ENCODE measurements at places on chromosomes 1 and 21.

DNA sequence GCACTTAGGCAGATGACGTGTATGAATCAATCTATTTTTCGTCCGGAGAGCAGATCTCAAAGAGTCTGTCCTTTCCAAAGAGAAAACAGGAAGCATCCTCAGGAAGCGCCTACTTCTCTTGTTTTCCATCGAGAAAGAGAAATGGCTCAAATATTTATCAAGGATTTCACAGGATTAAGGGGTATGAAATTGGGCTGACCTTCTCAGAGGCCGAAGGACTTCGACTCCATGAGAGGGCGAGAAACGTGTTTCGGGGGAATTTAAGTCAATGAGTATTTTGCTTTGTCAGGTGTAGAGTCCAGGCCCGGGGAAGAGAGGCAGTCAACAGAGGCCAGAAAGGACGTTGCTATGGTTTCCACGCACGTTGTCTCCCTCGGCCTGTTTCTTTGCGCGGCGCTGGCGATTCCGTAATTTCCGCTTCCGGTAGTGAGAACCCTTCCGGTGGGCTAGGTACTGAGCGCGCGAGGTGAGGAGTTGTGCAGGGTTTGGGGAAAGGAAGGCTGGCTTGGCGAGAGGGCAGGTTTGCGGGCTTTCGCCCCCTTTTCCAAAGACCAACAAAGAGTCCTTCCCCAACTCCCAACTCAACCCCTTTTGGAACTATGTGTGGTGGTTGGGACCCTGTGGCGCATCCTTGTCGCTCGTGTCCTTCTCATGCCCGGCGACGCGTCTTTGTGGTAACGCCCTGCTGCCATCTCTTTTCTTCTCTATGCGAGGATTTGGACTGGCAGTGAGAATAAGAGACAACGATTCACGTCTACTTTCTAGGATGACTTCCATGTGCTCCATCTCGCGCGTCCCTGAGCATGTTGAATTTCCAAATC is at the start of gene MRPS21:
MRPS21 (plus strand) TSS at position 429 of the 821 bp plus-strand sequence. CDS start 506 bp downstream, outside the sequence.
- DNase-seq: peak; percentile 81

DNA sequence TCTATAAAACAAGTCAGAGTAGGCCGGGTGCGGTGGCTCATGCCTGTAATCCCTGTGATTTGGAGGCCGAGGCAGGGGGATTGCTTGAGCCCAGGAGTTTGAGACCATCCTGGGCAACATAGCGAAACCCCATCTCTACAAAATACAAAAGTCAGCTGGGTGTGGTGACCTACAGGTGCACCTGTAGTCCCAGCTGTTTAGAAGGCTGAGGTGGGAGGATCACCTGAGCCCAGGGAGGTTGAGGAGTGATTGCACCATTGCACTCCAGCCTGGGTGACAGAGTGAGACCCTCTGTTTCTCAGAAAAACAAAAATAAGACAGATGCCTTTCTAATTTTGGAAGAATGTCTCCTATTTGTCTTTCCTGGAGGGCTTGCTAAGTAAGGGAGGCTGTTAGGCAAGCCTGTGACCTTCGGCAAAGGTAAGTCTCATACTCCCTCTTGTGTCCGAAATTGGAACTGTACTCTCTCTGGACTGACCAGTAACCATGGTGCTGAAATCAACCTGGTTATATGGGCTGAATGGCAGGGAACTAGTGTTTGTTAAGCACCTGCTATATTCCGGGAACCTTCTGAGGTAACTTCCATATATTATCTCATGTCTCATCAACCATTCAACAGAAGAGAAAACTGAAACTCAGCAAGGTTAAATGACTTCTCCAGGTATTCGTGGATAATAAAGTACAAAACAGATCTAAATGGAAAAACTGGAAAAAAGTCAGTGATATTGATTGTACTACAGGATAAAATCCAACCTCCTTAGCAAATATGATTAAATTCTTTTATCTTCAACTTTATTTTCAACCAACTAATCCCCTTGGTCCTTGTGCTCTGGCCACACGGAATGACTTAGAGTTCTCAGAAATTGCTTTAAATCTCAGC is 11.8 kb upstream of the RAB3B start:
- DNase-seq: peak; percentile 17

GRCh38 chr21:43766734-43767497 is 9.2 kb downstream of the CSTB start:
- no peak for DNase-seq

DNA sequence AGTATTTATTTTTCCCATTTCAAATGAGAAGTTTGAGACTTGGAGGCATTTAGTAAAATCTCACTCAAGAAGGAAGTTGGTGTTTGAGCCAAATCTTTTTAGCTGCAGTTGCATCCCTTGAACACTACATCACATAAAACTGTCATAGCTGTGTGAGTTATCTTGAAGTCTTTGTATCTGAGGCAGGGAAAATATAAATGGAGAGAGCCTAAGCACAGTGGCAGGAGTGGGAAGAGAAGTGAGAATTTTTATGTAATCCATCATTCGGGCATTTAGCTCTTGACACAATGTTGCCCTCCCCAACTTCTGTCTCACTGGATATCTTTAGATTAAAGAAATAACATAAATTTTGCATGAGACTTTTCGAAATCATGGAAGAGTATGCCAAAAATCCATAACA is 235.4 kb upstream of the GREM2 start:
- DNase-seq: no peak
